GM06990 (cell line): ENCODE measurements at places on chromosomes 1 and 21.

DNA sequence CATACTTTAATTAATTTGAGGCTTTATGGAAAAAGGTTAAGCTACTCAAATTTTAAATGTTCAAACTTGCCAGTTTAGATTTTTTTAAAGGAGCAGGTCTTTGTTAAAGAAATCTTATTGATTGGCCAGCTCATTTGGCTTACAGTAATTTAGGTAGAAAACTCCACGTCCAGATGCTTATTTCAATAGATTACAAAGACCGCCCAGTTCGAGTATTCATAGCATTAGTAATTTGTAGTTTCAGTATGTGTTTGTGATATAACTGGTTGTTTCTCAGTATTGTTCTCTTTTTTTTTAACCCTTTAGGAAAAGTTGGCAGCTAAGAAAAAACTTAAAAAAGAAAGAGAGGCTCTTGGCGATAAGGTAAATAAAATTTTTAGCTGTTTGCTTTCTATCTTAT lies 1.6 kb downstream of the RPF1 start:
- DNase-seq = no peak

DNA sequence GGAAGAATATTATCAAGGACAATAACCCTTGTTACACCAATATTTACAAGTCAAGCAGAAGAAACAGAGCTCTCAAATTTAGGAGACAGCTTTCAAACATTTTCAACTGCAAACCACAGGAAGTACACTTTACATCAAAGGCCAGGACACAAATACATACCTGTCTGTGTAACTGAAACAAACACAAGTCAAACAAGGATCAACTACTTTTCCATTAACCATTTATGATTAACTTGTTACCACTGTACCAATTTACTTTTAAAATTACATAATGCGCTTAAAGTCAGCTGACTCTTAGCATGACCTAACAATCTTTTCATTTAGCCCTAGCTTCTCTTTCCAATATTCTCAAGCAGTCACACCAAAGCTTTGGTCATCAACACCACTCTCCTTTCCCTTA lies 43.5 kb downstream of the TRIM33 start:
- DNase-seq = no peak

- DNase-seq = no peak
Measured at GRCh38 chr21:26842974-26843932, 2.0 kb downstream of the ADAMTS1 start.

GRCh38 chr1:55654171-55654570 lies 439.0 kb upstream of the USP24 start:
- DNase-seq = no peak

- DNase-seq = no peak
Measured at GRCh38 chr1:211478376-211478775, 13.6 kb downstream of the RD3 start.

- no peak for DNase-seq
Measured at GRCh38 chr21:40672602-40673001, 174.4 kb downstream of the DSCAM start.

- DNase-seq = no peak
Measured at GRCh38 chr1:81190003-81190402, 610.7 kb upstream of the ADGRL2 start.

DNA sequence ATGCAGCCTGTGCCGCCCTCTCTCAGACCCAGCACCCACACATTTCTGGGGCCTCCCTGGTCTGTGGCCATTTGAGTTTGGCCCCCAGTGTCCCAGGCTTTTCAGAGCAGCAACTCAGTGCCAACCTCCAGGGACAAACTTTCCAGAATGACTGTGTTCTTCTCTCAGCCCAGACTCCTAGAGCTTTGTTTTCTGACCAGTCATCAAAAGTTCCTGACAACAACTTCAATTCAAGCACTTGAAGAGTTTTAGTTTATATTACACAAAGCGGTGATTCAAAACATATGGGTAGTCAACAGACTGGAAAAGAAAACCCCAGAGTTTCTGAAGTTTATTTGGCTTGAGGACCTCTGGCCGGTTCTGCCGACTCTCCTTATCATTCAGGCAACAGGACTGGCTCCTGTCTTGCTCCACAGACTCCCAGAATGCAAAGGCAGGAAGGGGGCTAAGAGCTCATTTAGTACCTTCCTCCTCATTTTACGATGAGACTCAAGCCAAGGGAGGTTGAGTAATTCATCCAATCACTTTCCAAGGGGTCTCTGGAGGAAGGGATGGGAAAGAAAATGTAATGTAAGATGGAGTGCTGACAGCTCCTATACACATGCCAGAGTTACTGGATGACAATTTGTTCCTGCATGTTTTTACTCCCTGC lies 27.0 kb upstream of the TIAM1 start:
- DNase-seq = no peak

DNA sequence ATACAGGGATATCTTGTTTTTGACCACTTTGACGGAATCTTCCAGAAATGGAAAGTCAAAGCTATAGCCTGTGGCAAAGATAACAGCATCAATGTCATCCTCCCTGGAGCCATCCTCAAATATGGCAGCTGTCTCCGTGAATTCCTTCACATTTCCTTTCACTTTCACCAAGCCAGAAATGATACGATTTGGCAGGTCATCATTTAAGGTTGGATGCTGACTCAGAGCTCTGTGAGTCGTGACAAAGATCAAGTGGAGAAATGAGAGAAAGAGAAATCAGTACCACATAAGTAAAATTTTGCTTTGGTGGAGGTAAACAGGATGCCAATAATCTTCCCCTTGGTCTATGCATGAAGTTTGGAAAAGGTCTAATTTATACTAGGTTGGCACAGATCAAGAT lies 23.9 kb downstream of the FMO5 start:
- no peak for DNase-seq

- peak; percentile 52 for DNase-seq
Measured at GRCh38 chr21:45140346-45140940, 66.1 kb downstream of the ADARB1 start.

GRCh38 chr1:88311265-88311664 lies 372.8 kb upstream of the PKN2 start:
- no peak for DNase-seq

DNA sequence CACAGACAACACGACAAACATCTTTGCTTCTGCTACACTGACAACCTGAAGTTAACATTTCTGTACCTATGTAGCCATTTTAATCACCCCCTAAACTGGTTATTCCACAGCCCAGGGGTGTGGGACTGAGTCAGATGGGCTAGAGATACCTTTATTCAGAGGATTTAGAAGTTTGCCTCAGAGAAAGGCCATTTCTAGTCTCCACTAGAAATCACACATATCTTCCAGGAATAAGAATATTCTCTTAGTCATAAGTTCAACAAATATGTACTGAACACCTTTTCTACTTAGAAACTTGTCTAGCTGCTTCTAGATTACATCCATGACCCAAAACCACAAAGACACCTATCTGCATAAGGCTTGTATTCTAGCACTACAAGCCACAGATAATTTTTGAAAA lies 38.8 kb downstream of the ERG start:
- DNase-seq = no peak

DNA sequence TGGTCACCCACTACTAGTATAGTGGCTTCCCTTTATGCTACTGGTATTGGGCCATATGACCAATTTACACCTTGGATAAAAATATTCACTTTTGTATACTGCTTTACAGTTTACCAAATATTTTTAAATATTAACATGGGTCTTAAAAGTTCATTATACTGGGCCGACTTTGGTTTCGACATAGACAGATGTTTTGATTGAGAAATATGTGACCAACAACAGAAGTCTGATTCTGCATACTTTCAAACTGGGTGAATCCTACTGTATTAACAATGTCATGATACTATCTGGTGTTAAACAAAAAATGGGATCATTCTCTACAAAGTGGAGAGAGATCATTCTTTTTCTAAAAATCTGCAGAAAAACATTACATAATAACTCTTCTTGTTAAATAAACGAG lies 134.8 kb downstream of the AKT3 start:
- no peak for DNase-seq

GRCh38 chr1:161725908-161726472 lies 4.6 kb downstream of the FCRLB start:
- peak; percentile 75 for DNase-seq

GRCh38 chr1:230215529-230215928 lies 148.5 kb downstream of the GALNT2 start:
- DNase-seq = no peak

DNA sequence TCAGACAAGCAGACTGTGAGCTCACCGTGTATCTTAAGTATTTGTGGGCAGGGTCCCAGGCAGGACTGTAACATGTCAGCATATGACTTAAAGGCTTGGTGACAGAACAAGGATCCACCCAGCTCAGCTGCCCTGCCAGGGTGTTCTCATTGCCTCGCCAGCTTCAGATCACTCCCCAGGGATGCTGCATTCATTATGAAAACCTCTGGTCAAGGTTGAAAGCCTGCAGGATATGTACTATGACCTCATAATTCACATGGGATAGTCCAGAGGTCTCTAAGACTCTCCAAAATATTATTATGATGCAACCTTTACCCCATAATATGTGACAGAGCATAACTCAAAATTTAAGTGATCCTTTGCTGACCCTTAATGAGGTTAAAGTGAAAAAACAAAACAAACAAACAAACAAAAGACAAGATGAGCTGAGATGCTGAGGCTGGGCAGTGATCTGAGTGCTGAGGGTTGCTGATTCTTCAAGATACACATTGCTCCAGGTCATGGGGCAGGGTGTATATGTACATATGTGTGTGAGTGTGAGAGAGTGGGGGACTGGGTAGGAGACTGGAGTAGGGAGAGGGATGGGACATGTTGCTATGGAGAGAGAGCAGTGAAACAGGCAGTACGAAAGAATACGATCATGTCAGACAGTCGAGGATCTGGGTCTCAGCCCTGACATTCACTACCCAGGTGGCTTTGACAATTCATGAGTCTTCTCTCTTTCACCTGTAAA lies 98.8 kb upstream of the DUSP10 start:
- peak; percentile 47 for DNase-seq

- no peak for DNase-seq
Measured at GRCh38 chr1:15523104-15524020, 653 bp downstream of the CASP9 start.

- DNase-seq = peak; percentile 40
Measured at GRCh38 chr1:14599800-14600199, 1.3 kb downstream of the KAZN start.

- no peak for DNase-seq
Measured at GRCh38 chr1:209342441-209343175, 240.9 kb upstream of the CAMK1G start.

- DNase-seq = no peak
Measured at GRCh38 chr1:85629532-85629920, 49.0 kb downstream of the CCN1 start.

DNA sequence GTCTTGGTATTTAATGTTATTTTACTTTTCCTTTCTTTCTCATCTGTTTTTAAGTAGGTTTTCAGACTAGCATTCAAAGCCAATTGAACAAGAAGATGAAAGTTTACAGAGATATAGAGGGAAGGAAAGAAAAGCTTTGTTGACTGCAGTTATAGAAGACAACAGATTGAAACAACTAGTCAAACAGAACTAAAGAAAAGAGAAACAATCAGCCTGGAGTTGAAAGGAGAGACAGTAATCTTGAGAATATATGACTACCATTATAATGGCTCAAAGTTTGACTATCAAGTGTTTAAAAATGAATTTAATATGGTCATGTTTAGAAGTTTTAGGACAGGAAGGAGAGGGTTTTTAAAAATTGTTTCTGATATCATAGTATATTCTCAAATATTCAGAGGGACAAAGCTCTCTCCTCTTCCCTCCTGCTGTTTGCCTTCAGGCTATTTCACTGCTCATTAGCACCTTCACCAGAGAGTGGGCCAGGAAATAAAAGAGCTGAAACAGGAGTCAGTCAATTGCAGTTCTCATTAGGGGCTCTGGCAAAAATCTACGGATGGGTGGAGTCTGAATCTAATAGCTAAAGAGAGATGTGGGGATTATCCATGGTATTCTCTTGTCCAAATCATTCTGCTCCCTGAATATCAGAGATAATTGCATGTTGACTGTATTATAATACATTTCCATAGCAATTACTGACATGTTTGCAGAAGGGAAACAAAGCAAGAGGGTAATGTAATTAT lies 577.8 kb downstream of the BRINP3 start:
- DNase-seq = no peak

DNA sequence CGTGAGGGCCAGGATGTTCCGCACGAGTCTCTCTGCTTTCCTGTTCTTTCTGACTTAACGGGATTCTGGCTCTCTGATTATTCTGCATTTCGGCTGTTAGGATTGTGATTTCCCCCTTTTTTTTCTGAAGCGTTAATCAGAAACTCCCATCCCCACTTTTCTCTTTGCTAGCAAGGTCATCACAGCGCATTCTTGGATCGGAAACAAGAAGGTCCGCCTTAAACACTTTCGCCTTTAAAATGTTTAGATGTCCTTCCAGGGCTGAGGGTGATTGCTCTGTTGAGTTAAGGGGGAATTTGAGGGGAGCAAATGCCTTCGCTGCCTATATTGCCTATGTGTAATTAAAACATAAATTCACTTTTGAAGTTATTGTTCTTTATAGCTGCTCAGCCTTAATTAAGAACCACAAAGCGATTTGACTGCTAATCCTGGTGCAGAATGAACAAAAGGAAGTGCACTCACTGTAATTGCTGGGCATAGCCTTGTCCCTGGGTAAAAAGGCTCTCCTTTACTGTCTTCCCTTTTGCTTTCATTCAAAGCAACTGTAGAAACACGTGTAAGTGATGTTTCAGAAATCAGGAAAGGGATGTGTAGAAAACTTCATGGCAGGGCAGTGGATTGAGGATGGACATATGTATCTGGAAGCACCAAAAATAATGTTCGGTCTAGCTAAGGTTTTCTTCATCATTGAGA lies 1.2 kb downstream of the LAMC1 start:
- DNase-seq = no peak

- no peak for DNase-seq
Measured at GRCh38 chr1:63524201-63524600, 876 bp downstream of the EFCAB7 start.

DNA sequence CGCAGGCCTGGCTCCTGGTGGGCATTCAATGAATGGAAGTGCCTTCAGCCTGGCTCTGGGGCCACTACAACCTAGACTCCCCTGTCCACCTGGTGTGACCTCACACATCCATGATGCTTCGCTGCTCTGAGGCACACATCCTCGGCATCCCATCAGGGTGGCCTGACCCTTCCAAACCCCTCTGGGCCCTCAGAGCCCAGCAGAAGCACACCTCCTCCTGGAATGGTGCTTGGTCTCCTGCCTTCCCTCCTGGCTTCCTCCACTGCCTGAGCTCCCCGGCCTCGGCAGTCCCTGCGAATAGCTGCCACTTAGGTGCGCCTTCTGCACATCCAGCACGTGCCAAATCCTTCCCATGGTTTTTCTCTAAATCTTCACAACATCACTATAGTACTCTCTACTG lies 133.8 kb downstream of the GLIS1 start:
- DNase-seq = no peak

DNA sequence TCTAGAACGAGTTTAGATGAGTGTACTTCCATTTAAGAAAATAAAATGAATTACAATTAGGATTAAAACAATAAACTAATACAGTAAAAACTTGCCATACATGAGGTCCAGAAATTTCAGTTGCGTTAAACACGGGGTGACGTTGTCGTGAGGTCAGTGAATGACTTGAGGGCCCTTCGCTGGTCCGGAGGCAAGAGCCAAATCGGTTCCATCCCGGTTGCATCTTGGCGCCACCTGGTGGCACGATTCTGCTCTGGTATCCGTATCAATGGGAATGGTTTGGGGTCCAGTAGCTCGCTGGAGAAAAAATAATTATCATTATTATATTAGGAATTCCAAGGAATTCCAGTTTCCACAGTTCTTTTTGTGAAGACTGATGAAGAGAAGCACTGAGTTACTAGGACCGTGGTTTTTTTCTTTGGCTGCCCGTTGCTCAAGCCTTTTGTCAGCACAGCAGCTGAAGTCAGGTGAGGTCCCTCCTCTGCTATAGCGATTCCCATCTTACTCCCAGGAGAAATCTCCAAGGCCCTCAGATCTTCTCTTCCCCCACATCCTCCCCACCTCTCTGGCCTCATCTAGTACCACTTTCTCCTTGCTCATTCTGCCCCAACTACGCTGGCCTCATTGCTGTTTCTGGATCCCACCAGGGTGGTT lies 161.4 kb downstream of the SLC35F3 start:
- DNase-seq = peak; percentile 20
